CD4-positive, alpha-beta T cell treated with Interleukin-17A for 4 hours (primary cell): ENCODE measurements at places on chromosomes 4 and X.

DNA sequence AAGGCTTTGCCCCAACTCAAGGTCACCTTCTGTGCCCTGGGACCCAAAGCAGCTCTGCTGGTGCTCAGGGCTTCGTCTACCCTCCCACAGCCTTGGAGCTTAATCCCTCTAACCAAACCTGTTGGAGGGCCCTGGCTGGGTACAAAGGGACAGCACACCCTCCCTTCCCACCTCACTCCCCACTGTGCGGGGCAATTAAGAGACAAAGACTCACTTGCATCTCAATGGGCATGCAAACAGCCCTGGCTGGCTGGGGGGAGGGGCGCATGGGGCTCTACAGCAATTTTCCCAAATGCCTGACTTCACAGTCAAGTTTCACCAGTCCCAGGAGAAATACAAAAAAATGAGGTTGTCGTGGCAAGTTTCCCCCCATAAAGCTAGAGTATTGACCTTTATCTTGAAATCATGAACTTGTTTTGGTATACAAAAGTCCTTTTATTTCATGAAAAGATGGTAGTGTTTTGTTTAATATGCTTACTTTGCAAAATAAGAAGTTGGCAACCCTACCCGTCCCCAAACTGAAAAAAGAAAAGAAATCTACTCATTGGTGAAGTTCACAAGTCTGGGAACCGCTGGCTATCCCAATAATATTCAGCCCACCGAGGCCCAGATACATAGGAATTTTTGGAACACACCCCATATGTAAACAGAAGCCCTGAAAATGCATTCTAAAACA, 4.1 kb upstream of the CD99L2 start:
- no peak for DNase-seq

DNA sequence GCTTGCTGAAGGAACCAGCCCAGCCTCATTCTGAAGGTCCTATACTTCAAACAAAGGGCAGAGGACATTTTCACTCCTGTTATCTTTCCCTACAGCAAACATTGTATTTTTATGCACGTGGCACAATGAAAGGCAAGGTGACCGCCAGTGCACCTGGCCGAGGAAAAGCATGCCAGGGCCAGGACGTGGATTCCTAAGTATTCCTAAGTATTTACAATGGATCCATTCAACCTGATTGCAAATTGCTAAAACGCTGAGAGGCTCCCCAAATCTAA, 127.9 kb upstream of the FTHL17 start:
- DNase-seq: no peak

- no peak for DNase-seq
Measured at GRCh38 chr4:154602404-154603020, 9.9 kb downstream of the FGG start.

GRCh38 chr4:24809815-24810405, 14.5 kb downstream of the SOD3 start:
- DNase-seq: no peak

GRCh38 chrX:154775419-154776349, 13.0 kb downstream of the DKC1 start:
- DNase-seq: no peak

- DNase-seq: no peak
Measured at GRCh38 chr4:84492737-84493091, 6.4 kb downstream of the NKX6-1 start.

- no peak for DNase-seq
Measured at GRCh38 chrX:47170861-47171692, 22.6 kb upstream of the UBA1 start.

DNA sequence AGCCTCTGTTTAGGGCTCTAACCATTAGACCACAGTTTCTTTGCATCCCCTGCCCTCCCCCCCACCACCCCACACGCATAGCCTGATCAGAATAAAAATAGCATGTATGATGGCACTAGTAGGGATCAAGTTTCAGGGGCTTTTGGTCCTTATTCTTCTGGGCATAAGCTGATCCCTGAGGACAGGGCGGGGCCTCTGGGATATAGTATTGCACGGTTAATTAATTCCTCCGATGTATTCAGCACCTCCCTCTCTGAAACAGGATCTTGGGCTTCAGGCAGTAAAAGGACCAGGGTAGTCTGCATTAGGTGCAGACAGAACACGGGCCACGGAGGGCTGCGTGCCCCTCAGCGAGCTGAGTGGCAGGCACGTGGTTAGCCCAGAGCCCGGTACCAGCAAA, 57.1 kb downstream of the ELF4 start:
- no peak for DNase-seq

DNA sequence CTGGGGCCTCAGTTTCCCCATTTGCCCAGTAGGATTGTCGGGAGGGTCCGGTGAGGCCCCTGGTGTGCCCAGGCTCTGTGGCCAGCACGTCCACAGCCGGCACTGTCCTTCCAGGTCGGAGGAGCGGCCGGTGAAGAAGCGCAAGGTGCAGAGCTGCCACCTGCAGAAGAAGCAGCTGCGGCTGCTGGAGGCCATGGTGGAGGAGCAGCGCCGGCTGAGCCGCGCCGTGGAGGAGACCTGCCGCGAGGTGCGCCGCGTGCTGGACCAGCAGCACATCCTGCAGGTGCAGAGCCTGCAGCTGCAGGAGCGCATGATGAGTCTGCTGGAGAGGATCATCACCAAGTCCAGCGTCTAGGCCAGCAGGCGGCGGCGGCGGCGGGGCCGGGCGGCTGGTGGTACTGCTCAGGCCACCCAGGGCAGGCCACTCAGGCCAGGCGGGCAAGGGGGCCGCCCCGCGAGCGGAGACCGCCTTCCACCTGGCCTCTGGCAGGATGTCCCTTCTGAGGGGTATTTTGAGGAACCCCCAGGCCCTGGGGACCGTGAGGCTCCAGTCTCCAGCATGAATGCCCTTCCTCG, 6.7 kb downstream of the MSANTD1 start:
- no peak for DNase-seq

DNA sequence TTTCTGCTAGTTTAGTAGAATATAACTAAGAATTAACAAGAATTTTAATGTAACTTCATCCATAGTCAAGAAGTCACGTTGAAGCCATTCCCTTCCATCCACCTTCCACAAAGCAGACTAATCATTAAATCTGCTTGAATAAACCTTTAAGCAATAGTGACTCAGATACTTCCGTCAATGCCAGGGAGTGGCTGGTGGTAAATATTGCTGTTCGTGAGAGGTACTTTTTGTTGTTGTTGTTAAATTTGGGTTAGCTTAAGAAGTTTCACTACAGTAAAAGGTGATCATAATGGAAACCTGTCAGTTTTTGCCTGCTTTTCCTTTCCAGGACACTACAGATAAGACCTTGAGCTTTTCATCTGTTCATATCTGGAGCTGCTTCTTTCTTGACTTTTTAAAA, 316.3 kb downstream of the TMA16 start:
- DNase-seq: no peak

- DNase-seq: no peak
Measured at GRCh38 chr4:168440442-168441264, 39.6 kb downstream of the DDX60L start.
